ENCODE measurements at places on chromosomes 11 and 22. TPM values are rescaled to one million over a fixed set of nuclear protein-coding genes. Genes with fewer than 3 reads are reported as not detected.

The LMO2 gene
- 28.1 TPM for total RNA-seq

The TSGA10IP gene
- not detected for total RNA-seq

The SLC1A2 gene
- total RNA-seq, result 1.0 TPM

The MCAM gene
- total RNA-seq, result 228 TPM

The MED15 gene
- total RNA-seq, result 45.1 TPM

All from uterus (tissue), 4 donors.